RKO (cell line): ENCODE measurements at places on chromosomes 2 and 18.

GRCh38 chr2:37873229-37873628 is 51.9 kb upstream of the RMDN2 start:
- DNase-seq = no peak

GRCh38 chr18:22999212-22999611 is 66.1 kb downstream of the RBBP8 start:
- DNase-seq = no peak

DNA sequence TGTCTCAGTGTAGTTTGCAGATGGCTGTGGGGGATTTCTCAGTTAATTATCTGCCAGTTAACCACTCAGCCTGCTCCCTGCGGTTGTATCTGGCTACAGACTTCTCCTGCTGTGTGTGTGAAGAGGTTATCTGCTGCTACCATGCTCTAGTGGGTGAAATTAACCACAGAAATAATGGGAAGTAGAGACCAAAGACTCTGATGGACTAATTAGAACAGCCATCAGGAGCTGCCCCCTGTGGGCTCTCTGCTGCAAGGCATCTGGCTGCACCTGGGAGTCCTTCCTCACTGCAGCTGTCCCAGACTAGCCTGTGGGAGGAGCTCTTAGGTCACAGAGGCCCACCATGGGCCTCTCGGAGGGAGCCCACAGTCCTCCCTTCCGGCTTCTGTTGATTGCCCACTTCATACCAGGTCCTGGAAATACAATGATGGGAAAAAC is 66.6 kb downstream of the CTIF start:
- no peak for DNase-seq

DNA sequence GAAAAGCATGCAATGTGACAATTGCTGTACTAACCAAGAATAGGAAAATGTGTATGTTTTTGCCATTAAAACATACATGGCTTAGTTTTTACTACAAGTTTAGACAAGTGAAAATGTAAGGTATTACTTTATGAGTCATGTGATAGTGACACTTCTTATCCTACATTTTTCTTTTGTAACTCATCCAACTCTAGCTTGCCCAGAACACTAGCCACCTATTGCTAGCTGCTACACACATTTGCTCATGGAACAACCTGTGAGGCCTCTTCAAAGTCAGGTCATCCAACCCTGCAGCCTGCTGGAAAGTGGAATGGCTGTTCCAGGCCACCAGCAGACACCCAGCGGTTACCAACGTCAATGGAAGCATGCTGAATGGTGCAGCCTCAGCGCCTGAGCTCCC is 1043.9 kb downstream of the TMEM182 start:
- DNase-seq = no peak

DNA sequence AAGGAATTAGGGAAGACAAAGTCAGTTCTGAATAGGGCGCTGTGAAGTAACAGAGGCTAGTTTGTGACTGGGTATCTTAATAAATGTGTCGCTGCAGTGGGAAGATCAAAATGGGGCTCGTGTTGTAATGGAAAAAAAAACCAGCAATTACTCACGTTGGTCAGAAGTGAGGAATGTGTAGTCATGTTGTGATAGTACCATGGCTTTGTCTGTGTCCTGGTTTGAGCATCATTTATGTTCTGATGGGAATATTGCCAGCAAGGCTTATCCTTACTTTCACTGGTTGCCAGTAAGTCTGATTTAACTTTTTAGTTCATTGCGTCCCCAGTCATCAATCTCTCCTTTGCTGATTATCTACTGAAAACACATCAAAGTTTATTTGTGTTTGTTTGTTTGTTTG is 467.6 kb downstream of the NYAP2 start:
- no peak for DNase-seq
